Stimulated activated memory B cell treated with anti-CD40 and anti-IgM and Interleukin-4, amounts not matched to agents 10 μg/mL and 1 μg/mL and 100 μg/mL, for 72 hours (primary cell): ENCODE measurements at places on chromosomes 2 and 18.
A peak's percentile ranks its signal among the peaks of the same experiment; 100 is the strongest.

DNA sequence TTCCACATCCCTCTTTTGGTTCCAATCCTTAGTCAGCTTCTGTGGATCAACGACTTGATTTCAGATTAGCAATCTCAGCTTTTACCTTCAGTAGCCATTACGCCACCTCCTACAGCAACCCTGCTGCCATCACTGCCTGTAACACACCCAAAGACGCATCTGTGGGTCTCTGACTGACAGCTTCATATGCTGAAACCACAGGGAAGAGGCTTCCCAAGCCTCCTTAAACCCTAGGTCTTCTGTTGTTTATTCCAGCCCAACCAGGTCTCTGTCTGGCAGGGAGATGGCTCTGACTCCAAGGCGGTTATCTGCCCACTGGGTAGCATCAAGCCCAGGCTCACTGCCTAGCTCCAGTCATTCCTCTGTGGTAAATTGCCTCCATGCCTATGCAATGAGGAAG is 28.6 kb upstream of the TRIB2 start:
- H3K4me3 ChIP-seq, result no peak overlapping the region
- peaks cover 18% of the 10 kb centered on the region for H3K27me3 ChIP-seq
- no peaks in the 10 kb centered on the region for H3K36me3 ChIP-seq
- no peaks in the 10 kb centered on the region for H3K4me1 ChIP-seq
- ATAC-seq, result no peak

DNA sequence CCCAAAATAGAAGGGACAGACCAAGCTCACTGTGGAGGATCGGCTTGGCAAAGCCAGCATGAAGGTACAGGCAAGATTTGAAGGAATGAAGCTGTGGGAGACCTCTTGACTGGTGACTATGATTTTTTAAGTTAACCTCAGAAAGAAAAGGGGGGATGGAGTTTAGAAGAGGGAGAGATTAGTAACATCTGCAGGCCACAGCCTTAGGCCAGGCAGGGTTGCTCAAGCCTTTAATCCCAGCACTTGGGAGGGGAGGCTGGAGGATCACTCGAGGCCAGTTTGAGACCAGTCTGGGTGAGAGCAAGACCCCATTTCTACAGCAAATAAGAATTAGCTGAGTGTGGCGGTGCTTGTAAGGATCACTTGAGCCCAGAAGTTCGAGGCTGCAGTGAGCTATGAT is 46.6 kb downstream of the ZNF532 start:
- peak overlapping the region; percentile 69 for H3K27ac ChIP-seq
- H3K4me1 ChIP-seq, result peaks cover 77% of the 10 kb centered on the region
- no peaks in the 10 kb centered on the region for H3K27me3 ChIP-seq

DNA sequence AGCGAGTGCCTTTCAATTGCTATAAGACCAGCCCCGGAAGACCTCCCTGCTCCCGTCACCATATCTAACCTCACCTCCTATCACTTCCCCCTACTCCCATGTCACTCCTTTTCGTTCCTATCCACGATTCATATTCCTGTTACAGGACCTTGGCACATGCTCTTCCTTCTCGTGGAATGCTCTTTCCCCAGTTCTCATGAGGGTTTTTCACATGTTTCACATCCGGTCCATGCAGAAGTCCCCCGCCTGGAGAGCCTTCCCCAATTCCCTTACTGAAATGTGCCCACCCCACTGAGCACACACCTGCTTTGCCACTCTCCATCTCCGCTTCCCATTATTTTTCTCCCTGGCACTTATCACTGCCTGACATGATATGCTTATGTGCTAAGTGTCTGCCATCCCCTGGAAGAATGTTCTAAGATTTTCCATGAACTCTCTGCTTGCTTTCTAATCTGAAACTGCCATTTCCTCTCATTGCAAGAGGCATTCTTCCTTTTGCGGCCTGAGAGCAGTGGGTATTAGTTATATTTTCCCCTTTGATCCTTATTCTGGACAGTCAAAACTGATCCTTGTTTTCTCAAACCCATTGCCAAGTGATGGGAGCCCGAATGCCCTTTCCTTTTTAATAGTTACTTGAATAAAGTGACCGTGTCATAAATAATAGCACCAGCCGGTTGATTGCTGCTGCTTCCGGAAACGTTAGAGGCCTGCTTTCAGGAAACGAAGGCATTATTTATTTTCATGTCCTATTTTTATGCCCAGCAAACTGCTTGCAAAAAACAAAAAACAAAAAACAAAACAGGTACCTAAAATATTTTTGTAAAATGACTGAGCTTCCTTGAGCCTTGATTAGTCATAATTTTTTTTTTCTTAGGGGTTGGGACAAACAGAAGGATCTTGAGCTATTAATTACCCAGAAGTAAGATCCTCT is 127.9 kb downstream of the ZNF532 start:
- peak overlapping the region; percentile 83 for H3K27ac ChIP-seq
- H3K27me3 ChIP-seq, result no peaks in the 10 kb centered on the region
- no peak for ATAC-seq
- peaks cover 21% of the 10 kb centered on the region for H3K36me3 ChIP-seq
- H3K4me1 ChIP-seq, result peaks cover 47% of the 10 kb centered on the region

DNA sequence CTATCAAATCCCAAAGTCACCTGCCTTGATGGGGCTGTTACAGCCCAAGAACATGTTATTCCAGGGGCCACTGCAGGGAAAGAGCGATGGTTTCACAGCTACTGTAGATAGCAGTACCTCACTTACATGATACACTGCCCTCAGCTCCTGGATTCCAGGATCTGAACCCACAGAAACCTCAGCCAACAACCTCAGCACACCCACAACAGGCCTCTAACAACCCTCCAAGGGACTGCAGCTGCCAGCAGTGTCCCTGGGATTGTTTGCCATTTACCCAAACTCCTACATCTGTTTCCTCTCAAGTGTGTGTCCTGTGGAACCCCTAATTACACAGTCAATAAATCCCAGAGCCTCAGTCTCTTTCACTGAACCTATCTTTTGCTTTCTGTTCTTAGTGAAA is 28.2 kb downstream of the OSBPL1A start:
- no peak overlapping the region for H3K4me3 ChIP-seq
- ATAC-seq, result no peak
- H3K27ac ChIP-seq, result no peak overlapping the region
- H3K27me3 ChIP-seq, result peaks cover 28% of the 10 kb centered on the region
- no peaks in the 10 kb centered on the region for H3K36me3 ChIP-seq

DNA sequence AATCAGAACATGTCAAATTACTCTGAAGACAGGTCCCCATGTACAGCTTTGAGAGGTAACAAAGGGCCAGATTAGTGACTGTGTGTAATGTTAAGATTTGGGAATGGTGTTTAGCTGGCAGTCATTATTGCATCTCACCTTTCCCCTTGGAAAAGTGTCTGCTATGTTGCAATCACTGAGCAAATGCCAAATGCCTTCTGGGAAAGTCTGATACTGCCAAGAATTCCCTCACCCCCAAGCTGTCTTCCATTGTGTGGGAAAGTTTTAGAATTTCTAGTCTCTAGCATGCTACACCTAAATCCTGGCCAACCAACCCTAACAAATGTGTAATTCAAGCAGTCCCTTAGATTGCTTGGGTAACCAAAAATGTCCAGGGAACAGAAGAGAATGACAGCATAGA is 13.6 kb upstream of the PELI1 start:
- peaks cover 6% of the 10 kb centered on the region for H3K4me1 ChIP-seq
- H3K36me3 ChIP-seq, result peaks cover 13% of the 10 kb centered on the region
- no peak overlapping the region for H3K4me3 ChIP-seq
- no peak for ATAC-seq
- H3K27ac ChIP-seq, result no peak overlapping the region

DNA sequence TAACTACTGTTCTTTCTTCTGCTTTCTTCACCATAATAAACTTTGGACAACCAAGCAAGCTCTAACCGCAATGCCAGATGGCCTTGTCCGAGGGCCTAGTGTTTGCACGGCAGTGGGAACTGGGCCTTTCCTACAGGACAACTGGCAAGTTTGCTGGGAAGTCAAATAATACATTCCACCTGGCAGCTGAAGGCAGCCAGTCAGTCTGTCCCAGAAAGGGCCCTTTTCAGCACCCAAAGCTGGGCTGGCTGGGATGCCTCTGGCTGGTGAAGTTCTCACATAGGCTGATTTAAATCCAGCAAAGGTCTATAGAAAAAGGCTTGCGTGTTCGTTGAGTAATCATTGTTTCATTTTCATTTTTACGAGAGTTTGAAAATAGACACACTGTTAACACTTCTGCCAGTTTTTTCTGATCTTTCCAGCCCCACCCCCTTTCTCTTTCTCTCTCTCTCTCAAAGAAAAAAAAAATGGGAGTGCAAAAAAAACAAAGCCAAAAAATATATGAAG is 110.0 kb upstream of the EPAS1 start:
- H3K4me1 ChIP-seq, result peaks cover 6% of the 10 kb centered on the region
- ATAC-seq, result no peak
- no peak overlapping the region for H3K4me3 ChIP-seq
- H3K27me3 ChIP-seq, result no peaks in the 10 kb centered on the region
- no peak overlapping the region for H3K27ac ChIP-seq

DNA sequence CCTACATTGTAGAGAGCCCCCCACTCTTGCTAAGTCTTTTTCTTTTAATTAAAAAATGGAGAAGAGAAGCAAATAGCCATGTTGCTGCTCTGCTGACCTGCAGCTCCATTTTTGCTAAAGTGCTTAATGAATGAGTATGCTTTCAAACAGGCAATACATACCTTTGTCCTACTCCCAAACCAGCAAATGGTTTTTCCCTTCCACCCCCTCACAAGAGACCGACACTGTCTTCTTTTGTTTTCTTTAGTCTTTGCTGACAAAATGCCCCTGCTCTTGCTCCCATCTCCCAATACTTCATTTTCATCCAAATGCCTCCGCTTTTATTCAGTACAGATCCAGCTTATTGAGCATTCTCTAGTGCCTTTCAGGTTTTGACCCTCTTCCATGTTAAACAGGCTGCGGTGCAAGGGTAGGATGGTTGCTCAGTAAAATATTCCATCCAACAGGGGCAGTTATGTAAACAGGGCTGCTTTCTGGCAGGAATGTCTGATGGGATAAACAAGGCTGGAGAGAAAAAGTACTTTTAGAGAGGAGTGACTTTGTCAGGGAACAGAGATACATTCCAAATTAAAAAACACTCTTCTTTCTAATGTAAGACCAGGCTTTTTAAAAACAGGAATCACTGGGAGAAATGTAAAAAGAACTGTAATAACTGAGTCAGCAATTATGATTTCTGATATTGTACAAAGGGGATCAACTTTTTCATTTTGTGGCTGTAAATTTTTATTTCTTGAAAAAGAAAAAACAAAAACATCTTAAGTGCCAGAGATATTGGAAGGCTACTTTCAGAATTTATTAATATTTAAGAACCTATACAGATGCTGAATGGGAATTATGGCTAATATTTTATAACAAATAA is 136.8 kb downstream of the MEP1B start:
- no peak overlapping the region for H3K4me3 ChIP-seq
- no peaks in the 10 kb centered on the region for H3K4me1 ChIP-seq
- H3K27ac ChIP-seq, result no peak overlapping the region

- no peaks in the 10 kb centered on the region for H3K4me1 ChIP-seq
- H3K27ac ChIP-seq, result no peak overlapping the region
- no peaks in the 10 kb centered on the region for H3K36me3 ChIP-seq
- no peak overlapping the region for H3K4me3 ChIP-seq
Measured at GRCh38 chr2:120678926-120679325, 56.7 kb upstream of the GLI2 start.

DNA sequence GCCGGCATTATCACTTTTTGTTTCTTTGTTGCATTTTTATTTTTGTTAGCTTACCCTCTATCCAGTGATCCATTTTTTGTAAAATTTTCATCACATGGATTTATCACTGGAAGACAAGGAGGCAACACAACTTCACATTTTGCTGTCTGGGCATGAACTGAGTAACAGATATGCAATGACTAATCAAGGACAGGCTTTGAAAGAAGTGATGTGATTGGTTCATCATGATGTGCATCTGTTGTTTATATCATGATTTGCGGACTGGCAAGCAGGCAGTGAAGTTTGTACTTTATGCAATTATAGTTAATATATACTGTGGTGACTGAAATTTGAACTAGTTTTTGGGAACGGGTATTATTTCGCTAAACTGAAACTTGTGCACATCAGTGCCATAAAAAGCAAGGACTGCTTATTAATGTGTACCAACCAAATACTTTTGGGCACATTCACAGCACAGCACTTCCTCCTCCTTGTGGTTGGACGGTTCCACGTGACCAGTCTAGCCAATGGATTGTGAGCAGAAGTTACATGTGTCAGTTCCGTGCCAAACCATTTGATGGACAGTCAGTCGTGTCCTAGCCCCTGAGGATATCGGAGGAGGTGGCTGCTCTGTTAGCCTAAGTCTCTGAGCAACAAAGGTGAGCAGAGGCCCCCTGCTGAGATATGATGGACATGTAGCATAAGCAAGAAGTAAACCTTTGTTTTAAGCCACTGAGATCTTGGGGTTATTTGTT is 201.4 kb upstream of the SIX2 start:
- ATAC-seq, result no peak
- H3K36me3 ChIP-seq, result no peaks in the 10 kb centered on the region
- H3K4me1 ChIP-seq, result no peaks in the 10 kb centered on the region
- H3K27me3 ChIP-seq, result peaks cover 19% of the 10 kb centered on the region

DNA sequence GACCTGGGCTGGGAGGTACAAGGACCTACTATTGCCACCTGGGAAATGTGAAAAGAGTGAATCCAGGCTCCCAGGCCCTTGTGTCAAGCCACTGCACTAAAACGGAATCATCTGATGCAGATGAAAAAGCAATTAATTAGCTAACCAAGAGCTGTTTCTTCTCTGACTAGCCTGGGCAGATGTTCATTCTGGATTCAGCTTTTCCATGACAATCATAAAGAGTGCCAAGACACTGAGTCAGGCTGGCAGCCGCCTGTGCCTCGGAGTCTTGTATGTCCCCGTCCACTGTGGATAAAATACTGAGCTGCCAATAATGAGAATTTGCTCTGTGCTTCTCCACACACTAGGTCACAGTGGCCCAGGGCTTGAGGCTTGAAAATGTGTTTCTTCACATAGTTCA is 21.7 kb upstream of the LCLAT1 start:
- no peak overlapping the region for H3K27ac ChIP-seq
- H3K4me1 ChIP-seq, result peaks cover 29% of the 10 kb centered on the region
- H3K4me3 ChIP-seq, result no peak overlapping the region
- no peaks in the 10 kb centered on the region for H3K27me3 ChIP-seq

- no peaks in the 10 kb centered on the region for H3K4me1 ChIP-seq
- peaks cover 23% of the 10 kb centered on the region for H3K27me3 ChIP-seq
- H3K4me3 ChIP-seq, result no peak overlapping the region
- no peak for ATAC-seq
Measured at GRCh38 chr2:120509991-120510735, 164.2 kb downstream of the INHBB start.

DNA sequence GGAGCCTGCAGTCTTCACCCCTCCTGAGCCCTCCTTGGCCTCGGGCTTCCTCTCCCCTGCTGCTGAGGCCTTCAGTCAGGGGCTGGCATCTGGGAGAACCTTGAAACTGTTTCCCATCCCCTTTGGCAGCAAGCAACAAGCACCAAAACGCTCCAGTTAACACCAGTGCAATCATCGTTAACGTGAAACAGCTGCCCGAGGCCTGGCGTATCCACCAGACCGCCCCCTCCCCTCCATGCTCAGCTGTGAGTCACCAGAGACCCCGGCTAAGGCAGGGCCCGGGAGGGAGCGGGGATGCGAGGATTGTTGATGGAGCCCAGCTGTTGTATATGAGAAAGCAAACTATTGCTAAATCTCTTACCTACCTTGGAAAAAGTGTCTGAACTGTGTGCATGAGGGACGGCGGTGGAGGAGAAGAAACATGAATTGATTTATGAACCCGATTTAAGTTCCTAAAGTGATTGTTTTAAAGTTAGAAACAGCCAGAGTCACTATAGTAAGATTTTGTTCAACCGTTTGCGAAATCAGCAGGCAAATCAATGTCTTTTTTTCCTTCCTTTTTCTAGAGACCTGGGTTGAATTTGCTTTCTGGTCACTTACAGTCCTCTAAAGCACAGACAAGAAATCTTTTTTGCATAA is 5.2 kb downstream of the ZFP36L2 start:
- no peak for ATAC-seq
- no peaks in the 10 kb centered on the region for H3K27me3 ChIP-seq
- peak overlapping the region; percentile 72 for H3K4me3 ChIP-seq
- peak overlapping the region; percentile 80 for H3K27ac ChIP-seq
- peaks cover 40% of the 10 kb centered on the region for H3K4me1 ChIP-seq
